ENCODE measurements at places on chromosomes 2 and 18. TPM values are rescaled to one million over a fixed set of nuclear protein-coding genes. Genes with fewer than 3 reads are reported as not detected.

The PER2 gene
- polyA plus RNA-seq = 1.7 TPM

The CNNM3 gene
- polyA plus RNA-seq = 5.1 TPM

The RAPGEF4 gene
- 0.63 TPM for polyA plus RNA-seq

The PLGLB1 gene
- 0.56 TPM for polyA plus RNA-seq

The NEDD4L gene
- 15.0 TPM for polyA plus RNA-seq

The INPP5D gene
- polyA plus RNA-seq = 0.43 TPM

The IL1F10 gene
- not detected for polyA plus RNA-seq

The SLC4A3 gene
- polyA plus RNA-seq = 3.3 TPM

The APOB gene
- polyA plus RNA-seq = not detected

The DSC2 gene
- not detected for polyA plus RNA-seq

The CTNNA2 gene
- not detected for polyA plus RNA-seq

The FMNL2 gene
- polyA plus RNA-seq = 22.0 TPM

The ALK gene
- not detected for polyA plus RNA-seq

The IL36B gene
- polyA plus RNA-seq = not detected

The RNF144A gene
- 0.17 TPM for polyA plus RNA-seq

- DNase-seq = no peak
Observed at GRCh38 chr18:72232644-72233043, 311.5 kb downstream of the CBLN2 start.

DNA sequence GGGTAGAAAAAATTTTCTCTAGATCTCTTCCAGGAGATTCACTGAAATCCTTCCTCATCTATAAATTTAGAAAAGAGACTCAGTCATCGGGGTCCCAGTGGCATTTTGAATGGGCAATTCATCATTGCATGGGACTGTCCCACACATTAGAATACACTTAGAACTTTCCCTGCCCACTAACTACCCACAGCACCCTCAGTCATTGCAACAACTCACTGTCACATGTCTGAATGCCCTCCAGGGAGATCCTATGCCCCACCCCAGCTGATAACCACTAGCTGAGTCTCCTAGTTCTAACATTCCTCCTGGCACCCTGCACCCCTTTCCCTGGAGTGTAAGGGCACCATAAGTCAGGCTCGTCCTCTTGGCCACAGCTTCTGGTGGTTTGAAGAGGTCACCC, 89.6 kb downstream of the INSIG2 start:
- no peak for DNase-seq

DNA sequence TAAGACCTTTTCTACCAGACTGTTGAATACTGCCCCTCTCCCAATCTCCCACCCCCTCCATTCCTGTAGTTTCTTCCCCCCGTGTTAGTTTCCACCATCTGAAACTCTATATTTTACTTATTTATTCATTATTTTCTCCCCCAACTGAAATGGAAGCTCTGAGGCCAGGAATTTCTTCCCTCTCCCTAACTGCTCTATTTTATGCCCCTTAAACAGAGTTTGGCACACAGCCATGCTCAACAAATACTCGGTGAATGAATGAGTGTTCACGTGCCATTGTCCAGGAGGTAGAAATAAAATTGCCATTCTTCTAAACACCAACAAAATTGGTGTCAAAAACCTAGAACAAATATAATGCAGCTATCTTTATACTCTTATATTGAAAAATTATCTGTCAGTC, 5.6 kb downstream of the ITGB1BP1 start:
- no peak for DNase-seq

GRCh38 chr2:64230540-64230939, 86.3 kb upstream of the PELI1 start:
- DNase-seq = no peak

GRCh38 chr2:45769056-45769455, 117.6 kb downstream of the PRKCE start:
- DNase-seq = no peak

DNA sequence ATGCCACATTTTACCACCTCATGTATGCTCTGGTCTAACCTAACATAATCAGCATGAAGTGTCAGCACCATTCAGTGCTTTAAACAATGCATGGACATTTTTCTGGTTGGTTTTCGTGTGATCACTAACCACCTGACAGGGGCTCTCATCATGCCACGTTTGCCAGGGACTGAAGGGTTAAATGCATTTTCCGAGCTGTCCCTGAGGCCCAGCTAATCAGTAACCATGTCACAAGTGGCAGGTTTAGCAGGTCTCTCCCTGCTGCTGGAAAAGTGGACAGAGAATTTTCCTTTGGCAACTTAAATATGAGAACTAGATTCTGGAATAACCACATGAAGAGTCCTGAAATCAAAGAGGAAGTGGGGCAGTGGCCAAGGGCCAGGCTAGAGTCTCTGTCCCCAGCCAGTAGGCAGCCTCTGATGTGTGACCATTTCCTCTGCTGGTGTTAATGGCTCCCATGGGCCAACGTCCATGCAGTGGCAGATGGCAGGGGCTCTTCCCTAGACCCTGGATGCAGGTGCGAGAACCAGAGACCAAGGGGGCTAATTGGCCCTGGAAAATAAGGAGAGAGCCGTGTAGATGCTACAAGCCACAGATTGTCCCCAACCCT, 69.5 kb downstream of the TPGS2 start:
- DNase-seq = no peak

DNA sequence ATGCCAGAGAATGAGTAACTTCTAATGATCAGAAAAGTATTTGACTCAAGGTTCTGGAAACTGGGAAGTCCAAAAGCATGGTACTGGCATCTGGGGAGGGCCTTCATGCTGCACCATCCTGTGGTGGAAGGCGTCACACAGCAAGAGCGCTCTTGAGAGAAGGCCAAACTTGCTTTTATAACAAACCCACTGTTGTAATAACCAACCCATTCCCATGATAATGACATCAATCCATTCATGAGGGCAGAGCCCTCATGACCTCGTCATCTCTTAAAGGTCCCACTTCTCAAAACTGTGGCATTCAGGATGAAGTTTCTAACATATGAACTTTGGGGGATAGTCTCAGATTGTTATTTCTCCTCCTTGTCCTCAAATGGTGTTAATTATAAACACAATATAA, 67.8 kb downstream of the COA5 start:
- no peak for DNase-seq

GRCh38 chr2:84209941-84210340, 249.1 kb downstream of the SUCLG1 start:
- no peak for DNase-seq

- no peak for DNase-seq
Observed at GRCh38 chr2:12923907-12924610, 207.3 kb downstream of the TRIB2 start.

GRCh38 chr18:58784601-58785137, 80.0 kb upstream of the ZNF532 start:
- DNase-seq = no peak

DNA sequence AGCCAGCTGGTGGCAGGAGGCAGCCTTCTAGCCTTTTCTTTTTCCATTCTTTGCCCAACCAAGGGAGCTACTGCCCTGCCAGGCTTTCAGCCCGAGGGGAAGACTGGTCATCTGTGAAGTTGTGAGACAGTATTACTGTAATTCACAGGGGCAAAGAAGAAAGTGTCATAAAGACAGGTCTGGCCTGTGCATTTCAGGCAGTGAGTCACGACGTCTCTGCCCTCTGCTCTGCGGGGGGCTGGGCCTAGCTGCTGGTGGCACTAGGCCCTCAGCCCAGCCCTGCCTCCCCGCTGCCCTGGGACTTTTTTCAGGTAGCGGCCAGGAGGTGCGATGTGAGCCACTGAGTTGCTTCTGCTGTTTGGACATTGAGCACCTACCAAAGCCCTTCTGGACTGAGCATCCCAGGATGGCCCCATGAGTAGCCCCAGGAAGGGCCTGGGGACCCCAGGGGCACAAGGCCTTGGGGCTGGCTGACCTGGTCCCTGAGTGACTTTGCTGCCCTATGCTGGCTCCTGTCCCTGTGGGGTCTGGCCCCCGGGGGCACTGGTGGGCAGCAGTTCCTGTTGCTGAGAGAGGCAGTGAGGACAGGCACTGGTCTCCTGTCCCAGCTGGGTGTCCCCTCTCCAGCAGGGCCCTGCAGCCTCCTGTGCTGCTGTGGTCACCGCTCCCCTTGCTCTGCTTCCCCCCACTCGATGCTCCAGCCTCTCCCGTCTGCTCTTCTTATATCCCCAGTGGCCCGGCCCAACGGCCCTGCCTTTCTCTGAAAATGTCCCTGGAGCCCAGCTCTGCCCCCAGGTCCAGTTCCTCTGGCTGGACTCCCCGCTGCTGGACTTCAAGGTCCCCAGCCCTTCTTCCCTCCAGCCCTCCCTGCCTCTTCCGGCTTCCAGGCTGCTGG, 7.0 kb downstream of the INHBB start:
- DNase-seq = no peak

- DNase-seq = no peak
Observed at GRCh38 chr2:28336264-28336980, 56.2 kb upstream of the FOSL2 start.

DNA sequence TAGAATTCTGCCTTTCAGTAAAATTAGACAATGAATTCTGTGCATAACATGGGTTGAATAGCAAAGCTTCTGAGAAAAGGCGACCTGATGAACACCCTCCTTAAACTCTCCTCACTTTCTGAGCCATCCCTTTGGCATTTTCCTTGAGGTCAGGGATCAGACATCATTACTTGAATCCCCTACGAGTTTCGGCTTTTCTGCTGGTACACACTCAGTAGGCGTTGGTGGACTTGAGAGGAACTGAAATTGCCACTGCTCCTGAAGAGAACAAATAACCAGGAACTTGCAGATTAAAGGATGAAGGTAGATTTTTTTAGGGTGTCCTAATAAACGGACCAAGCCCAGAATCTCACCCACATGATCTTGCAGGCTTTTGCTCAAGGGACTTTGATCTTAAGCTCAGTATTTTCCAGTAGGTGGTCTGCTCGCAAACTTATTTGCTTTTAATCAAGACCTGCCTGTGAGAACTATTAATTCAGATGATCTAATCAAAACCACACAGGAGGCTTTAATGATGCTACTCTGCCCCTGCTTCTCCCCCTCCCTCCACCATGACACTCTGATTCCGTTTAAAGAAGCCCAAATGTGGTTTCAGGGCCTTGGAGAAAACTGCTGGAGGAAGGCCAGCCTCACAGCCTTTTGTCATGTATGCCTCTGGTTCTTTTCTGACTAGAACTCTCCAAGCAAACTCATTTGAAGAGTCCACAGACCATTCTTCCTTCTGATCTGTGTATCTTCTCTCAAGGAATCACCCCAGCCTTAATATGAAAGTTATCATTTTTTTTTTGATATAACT, 124.9 kb downstream of the PRKCE start:
- no peak for DNase-seq

GRCh38 chr2:32702303-32703064, 74.6 kb downstream of the TTC27 start:
- no peak for DNase-seq

DNA sequence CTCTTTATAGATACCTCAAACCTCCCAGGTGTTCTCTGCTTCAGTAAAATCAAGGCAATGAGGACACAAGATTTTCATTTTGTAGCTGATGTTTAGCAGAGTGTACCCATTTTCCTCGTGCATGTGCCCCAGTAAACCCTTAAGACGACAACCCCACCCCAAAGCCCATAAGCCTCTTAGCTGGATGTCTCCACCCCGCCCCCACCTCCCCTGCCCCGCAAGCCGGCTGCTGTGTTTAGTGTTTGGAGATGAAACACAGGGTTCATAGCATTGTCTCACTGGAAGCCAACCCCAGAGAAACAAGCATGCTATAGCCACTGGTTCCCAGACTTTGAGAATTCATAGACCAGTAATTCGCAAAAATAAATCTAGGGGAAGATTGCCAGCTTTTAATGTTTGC, 5.8 kb upstream of the SAG start:
- no peak for DNase-seq

GRCh38 chr2:147630585-147630984, 214.2 kb upstream of the ACVR2A start:
- no peak for DNase-seq

GRCh38 chr2:160005908-160006307, 56.5 kb downstream of the PLA2R1 start:
- DNase-seq = no peak

GRCh38 chr2:214410918-214411554, at the start of gene VWC2L:
TSS of gene VWC2L (plus strand) at chr2:214411054. CDS start at chr2:214414194, 3,140 bp downstream.
- peak; percentile 50 for DNase-seq

DNA sequence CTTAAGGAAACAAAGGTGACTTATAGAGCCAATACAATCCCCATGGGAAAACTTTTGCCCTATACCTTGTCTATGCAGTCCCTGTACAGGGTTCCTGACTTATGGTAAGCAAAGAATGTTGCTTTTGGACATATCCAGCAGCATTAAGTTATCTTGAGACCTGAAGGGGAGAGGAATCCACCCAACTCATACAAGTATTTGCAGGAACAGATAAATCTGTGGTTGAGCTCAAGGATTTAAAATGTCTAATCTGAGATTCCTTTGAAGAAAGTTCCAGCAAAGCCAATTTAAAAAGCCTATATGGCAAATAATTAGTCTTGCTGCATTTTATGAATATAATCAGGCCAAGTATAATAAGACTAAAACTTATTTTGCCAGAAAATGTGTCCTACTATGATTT, 739.5 kb upstream of the CDH2 start:
- no peak for DNase-seq

DNA sequence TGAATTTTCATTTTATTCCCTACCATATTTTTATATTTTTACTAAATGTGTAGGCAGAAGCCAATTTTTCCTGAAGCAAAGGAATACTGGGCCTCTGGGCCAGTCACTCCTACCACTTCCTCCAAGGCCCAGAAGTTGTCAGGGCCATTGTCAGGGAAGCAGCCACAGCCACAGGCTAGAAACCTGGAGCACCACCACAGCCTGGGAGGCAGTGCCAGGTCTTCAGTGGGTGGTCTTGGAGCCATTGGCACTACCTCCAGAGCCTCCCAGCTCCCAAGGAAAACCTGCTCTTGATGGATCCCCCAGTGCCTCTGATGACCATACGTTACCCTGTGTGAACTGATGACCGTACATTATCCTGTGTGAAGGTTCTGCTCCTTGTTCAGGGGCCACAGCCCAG, 135.6 kb upstream of the SP5 start:
- DNase-seq = no peak

- DNase-seq = no peak
Observed at GRCh38 chr2:182618672-182619079, 97.4 kb upstream of the DNAJC10 start.

DNA sequence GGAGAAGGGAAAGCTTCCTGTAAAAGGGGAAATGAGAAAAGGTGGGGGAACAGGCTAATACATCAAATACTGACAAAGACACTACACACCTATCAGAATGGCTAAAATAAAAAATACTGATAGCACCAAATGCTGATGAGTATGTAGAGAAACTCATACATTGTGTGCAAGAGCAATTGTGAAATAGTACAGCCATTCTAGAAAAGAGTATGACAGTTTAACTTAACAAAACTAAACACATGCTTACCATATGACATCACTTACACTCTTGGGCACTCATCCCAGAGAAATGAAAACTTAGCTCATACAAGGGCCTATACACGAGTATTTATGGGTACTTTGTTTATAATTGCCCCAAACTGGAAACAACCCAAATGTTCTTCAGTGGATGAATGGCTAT, 53.4 kb downstream of the ZNF638 start:
- DNase-seq = peak; percentile 58

- DNase-seq = no peak
Observed at GRCh38 chr2:46095830-46096229, 201.4 kb upstream of the EPAS1 start.
